ENCODE measurements at places on chromosomes 3 and 15. TPM values are rescaled to one million over a fixed set of nuclear protein-coding genes. Genes with fewer than 3 reads are reported as not detected.

The MUSTN1 gene
- total RNA-seq = 1.9 TPM

The HHATL gene
- not detected for total RNA-seq

The CLDN11 gene
- 0.18 TPM for total RNA-seq

The CELSR3 gene
- total RNA-seq = 16.0 TPM

The TMEM108 gene
- total RNA-seq = not detected

The ERICH6 gene
- 0.39 TPM for total RNA-seq

The WNT5A gene
- total RNA-seq = 0.05 TPM

DNA sequence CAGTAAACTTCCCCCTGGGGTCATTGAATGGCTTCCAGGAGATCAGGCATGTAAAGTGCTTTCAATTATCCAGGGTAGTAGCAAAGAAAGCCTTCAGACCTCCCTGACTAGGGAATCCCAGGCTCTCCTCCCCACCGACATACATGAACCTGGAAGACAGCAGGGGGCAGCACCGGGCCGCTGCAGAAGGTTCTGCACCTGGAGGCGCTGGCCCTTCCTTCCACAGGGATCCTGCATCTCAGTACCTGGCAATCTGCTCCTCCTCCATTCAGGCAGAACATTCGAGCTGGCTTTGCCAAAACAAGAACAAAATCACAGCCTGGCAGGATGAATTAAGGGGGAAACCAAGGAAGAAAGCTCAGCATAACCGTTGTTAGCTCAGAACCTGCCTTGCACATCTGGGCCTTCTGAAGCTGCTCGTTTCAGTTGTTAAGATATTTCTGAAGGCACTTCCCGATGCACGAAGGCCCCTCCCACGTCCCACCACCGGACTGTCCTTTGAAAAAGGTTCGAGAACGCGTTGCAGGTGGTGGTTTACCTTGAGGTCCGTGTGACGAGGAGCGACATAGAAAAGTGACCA, 237.7 kb downstream of the SLCO3A1 start:
- H3K27ac ChIP-seq = no peak overlapping the region
- no peak for DNase-seq
- H3K4me3 ChIP-seq = no peak overlapping the region
- peaks cover 14% of the 10 kb centered on the region for H3K36me3 ChIP-seq
- no peaks in the 10 kb centered on the region for H3K27me3 ChIP-seq

GRCh38 chr15:91976966-91977365, 123.5 kb downstream of the SLCO3A1 start:
- no peaks in the 10 kb centered on the region for H3K36me3 ChIP-seq
- DNase-seq = no peak
- no peak overlapping the region for H3K4me3 ChIP-seq
- H3K27me3 ChIP-seq = no peaks in the 10 kb centered on the region
- peaks cover 3% of the 10 kb centered on the region for H3K4me1 ChIP-seq

- H3K4me1 ChIP-seq = no peaks in the 10 kb centered on the region
- no peak overlapping the region for H3K27ac ChIP-seq
- H3K36me3 ChIP-seq = no peaks in the 10 kb centered on the region
- no peak overlapping the region for H3K4me3 ChIP-seq
- no peak for DNase-seq
Measured at GRCh38 chr15:23671481-23671880, 15.6 kb downstream of the NDN start.

DNA sequence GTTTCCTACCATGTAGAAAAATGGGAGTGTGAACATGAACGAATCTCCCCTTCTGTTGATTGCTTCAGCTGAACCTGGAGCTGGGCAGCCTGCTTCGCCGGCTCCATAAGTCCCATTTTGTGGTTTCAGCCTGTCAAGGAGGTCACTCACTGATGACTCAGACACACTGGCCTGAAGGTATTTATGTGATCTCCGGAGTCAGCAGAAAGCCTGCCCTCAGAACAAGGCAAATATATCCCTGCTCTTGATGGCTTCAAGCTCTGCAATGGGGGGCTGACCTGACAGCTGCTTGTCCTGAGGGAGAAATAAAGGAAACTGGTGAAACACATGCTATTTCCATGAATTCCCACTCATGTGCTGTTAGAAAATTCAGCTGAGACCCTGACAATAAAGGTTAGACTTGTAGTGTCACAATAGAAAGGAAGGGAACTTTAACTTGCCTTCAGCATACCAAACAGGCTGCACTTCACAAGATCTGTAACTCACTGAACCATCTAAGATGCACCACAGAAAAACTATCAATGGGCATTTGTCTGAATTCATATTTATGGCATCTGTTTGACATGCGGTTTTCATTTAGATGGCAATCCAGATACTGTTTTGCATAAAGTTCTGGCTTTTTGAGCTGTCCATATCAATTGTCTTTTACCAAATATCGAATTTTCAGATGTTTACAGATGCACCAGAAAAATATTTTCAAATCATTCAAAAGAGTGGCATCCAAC, 282.0 kb upstream of the VEPH1 start:
- no peaks in the 10 kb centered on the region for H3K27me3 ChIP-seq
- no peak overlapping the region for H3K4me3 ChIP-seq
- no peaks in the 10 kb centered on the region for H3K36me3 ChIP-seq
- DNase-seq = no peak

GRCh38 chr3:5694266-5694665, 506.8 kb downstream of the EDEM1 start:
- H3K4me1 ChIP-seq = no peaks in the 10 kb centered on the region
- H3K36me3 ChIP-seq = no peaks in the 10 kb centered on the region
- DNase-seq = no peak
- H3K27ac ChIP-seq = no peak overlapping the region
- no peaks in the 10 kb centered on the region for H3K27me3 ChIP-seq

DNA sequence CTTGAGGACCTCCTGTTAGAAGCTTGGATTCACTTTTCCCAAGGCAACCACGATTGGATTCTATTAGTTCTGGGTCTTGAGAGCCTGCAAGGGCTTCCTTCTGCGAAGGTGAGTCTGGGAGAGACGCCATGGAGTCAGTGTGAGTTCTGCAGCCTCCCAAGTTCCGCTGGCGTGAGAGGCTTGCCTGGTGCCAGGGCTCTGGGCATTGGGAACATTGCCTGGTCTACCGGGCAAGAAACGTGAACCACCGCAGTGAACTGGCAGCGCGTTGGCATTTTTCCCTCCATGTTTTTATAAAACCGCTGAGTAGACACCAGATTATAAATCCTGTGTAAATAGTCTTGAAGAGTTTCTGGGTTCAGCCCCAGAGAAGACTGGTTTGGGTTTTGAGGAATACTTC, 160.9 kb downstream of the IGF1R start:
- peaks cover 3% of the 10 kb centered on the region for H3K36me3 ChIP-seq
- no peak overlapping the region for H3K27ac ChIP-seq
- H3K4me1 ChIP-seq = no peaks in the 10 kb centered on the region
- no peak for DNase-seq

DNA sequence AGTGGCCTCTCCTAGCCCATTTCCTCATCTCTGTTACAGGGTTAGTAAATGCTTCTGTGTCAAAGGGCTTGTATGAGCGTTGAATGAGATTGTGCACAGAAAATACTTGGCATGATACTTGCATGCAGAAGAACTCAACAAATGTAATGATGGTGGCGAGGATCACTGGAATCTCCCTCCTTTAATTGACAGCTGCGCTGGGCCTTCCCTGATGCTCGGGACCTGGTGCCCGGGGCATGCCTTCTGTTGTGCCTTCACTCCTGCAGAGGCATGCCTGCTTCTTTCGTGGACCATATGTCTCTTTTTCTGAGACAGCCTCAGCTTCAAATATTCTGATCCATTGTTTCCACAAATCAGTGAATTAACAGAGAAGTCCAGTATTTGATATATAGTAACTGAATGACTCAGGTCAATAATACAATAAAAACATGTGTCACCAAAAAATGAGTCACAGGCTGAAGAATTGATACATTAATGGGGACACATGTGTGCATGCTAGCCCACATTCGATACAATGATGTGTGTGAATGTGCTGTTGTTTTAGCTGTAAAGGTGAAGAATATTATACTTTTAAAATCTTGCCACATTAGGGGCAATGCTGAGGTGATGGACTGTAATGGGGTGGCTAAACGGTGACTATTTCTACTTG, 243.3 kb upstream of the TBL1XR1 start:
- no peaks in the 10 kb centered on the region for H3K36me3 ChIP-seq
- H3K27me3 ChIP-seq = no peaks in the 10 kb centered on the region

- H3K4me1 ChIP-seq = no peaks in the 10 kb centered on the region
- no peaks in the 10 kb centered on the region for H3K27me3 ChIP-seq
Measured at GRCh38 chr3:180720012-180720411, 40.7 kb upstream of the CCDC39 start.

- H3K27me3 ChIP-seq = no peaks in the 10 kb centered on the region
- DNase-seq = no peak
- H3K4me3 ChIP-seq = peak overlapping the region; percentile 94
- no peak overlapping the region for H3K27ac ChIP-seq
- peaks cover 55% of the 10 kb centered on the region for H3K36me3 ChIP-seq
Measured at GRCh38 chr3:126473292-126474168, 2.2 kb downstream of the ZXDC start.

DNA sequence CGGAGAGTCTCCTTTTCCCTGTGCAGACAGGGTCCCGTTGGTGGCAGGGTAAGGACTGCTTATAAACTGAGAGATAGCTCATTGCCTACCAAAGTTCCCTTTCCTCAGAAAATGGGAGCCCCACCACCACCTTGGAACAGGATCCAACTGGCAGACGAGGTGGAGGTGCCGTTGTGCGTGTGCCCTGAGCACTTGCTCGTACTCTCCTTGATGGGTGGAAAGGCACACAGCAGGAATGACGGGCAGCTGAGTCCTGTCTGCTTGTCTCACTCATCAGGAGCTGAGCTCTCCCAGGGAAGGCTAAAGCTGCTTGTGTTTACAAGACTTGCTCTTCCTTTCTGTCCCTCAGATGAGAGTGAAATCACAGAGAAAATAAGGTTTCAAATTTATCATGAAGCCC, 60.7 kb downstream of the B3GNT5 start:
- H3K27ac ChIP-seq = no peak overlapping the region
- no peak overlapping the region for H3K4me3 ChIP-seq
- H3K36me3 ChIP-seq = peaks cover 28% of the 10 kb centered on the region
- DNase-seq = no peak
- H3K4me1 ChIP-seq = peaks cover 4% of the 10 kb centered on the region

DNA sequence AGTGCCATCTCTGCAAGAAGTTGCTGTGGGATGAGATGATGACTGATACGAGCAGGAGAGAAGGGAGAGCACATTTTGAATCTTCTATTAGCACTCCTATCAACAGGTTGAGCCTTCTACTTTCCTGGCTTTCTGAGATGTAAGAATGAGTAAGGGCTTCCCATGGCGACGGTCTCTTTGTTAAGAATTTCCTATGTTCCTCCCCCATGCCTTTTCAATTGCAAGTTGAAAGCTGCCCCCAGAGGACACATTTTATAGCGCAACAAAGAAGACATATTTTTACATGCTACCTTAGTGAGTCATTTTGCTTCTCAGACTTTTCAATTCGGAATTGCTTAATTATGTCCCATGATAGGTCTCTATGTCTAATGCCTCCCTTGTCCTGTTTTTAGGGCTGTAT, 71.3 kb upstream of the LRTM1 start:
- H3K27ac ChIP-seq = no peak overlapping the region
- H3K4me1 ChIP-seq = no peaks in the 10 kb centered on the region
- H3K27me3 ChIP-seq = no peaks in the 10 kb centered on the region
- H3K36me3 ChIP-seq = no peaks in the 10 kb centered on the region

- DNase-seq = no peak
- peaks cover 3% of the 10 kb centered on the region for H3K4me1 ChIP-seq
- H3K27me3 ChIP-seq = peaks cover 1% of the 10 kb centered on the region
- H3K27ac ChIP-seq = no peak overlapping the region
- no peak overlapping the region for H3K4me3 ChIP-seq
- H3K36me3 ChIP-seq = no peaks in the 10 kb centered on the region
Measured at GRCh38 chr3:182710557-182711157, 82.6 kb upstream of the ATP11B start.

GRCh38 chr15:99187936-99188335, 61.4 kb downstream of the TTC23 start:
- H3K27me3 ChIP-seq = peaks cover 5% of the 10 kb centered on the region
- no peak for DNase-seq
- H3K36me3 ChIP-seq = peaks cover 3% of the 10 kb centered on the region
- H3K27ac ChIP-seq = no peak overlapping the region
- H3K4me1 ChIP-seq = no peaks in the 10 kb centered on the region

GRCh38 chr3:69231929-69232440, 109.6 kb upstream of the LMOD3 start:
- H3K27me3 ChIP-seq = no peaks in the 10 kb centered on the region
- DNase-seq = no peak
- H3K36me3 ChIP-seq = no peaks in the 10 kb centered on the region
- peaks cover 14% of the 10 kb centered on the region for H3K4me1 ChIP-seq
- H3K27ac ChIP-seq = no peak overlapping the region
- no peak overlapping the region for H3K4me3 ChIP-seq

DNA sequence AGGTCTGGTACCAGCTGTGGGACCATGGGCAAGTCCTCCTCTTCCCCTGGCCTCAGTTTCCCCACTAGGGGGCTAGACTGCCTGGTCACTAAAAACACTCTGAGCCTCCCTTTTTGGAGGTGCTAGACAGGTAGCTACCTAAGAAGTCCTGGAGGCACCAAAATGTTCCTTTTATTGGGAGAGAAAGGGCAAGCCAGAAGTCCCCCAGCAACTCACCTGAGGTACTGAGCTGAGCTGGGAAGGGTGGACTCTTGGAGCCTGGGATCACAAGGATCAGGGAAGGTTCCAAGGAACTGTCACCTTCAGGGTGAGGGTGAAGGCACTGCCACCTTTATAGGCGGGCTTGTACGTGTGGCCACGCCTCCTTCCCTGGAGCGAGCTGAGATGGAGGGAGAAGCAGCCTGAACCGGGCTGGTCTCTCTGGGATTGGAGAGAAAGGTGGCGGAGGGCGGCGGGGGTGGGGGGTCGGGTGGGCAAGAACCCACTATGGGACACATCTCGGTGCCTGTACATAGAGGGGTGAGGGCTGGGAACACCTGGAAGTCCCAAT, at the start of gene CYP1A1:
CYP1A1 (minus strand) TSS at position 304 of the 550 bp plus-strand sequence. CDS start 2,431 bp downstream, outside the sequence.
- peaks cover 9% of the 10 kb centered on the region for H3K4me1 ChIP-seq
- no peak within 1 kb of the TSS for H3K27ac ChIP-seq
- no peak for DNase-seq
- peaks cover 13% of the 10 kb centered on the region for H3K27me3 ChIP-seq

- H3K4me3 ChIP-seq = no peak overlapping the region
- no peaks in the 10 kb centered on the region for H3K4me1 ChIP-seq
- no peaks in the 10 kb centered on the region for H3K36me3 ChIP-seq
- H3K27ac ChIP-seq = no peak overlapping the region
- peaks cover 1% of the 10 kb centered on the region for H3K27me3 ChIP-seq
Measured at GRCh38 chr3:111434941-111435622, 106.9 kb upstream of the CD96 start.

DNA sequence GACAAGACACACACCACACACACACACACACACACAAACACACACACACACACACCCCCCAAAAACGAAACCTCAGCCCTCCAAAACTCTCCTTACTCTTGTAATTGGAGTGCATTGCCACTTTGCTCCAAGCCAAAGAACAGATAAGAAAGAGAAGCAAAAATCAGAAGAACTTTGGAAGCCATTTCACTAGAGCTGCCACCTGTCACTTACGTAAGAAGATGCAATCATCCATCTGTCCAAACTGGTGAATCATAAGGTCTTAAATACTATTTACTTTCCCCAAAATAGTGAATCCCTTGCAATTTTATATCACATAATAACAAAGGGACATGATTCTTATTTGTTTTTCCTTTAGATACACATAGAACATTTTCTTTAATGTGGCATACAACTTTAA, 285.4 kb downstream of the ZBTB20 start:
- DNase-seq = no peak
- no peaks in the 10 kb centered on the region for H3K36me3 ChIP-seq
- no peak overlapping the region for H3K4me3 ChIP-seq

- peaks cover 4% of the 10 kb centered on the region for H3K36me3 ChIP-seq
- DNase-seq = no peak
- no peaks in the 10 kb centered on the region for H3K27me3 ChIP-seq
- no peak overlapping the region for H3K27ac ChIP-seq
Measured at GRCh38 chr3:58090351-58090750, 82.1 kb downstream of the FLNB start.

Measured in activated T-helper 2 cell treated with anti-CD3 and anti-CD28 coated beads, Interferon-gamma antibody, Interleukin-2, Interleukin-4, amounts not matched to agents 10 μg/mL and 5 μg/mL and 100 μg/mL, durations not matched to agents 14 hours and 24 hours and 36 hours (primary cell).